ENCODE measurements at places on chromosomes 3 and 15.
A peak's percentile ranks its signal among the peaks of the same experiment; 100 is the strongest.

- DNase-seq, result no peak
Measured at GRCh38 chr3:50512131-50512530, 8.7 kb upstream of the CACNA2D2 start.

- no peak for DNase-seq
Measured at GRCh38 chr15:52318729-52319500, 23.3 kb upstream of the MYO5C start.

- DNase-seq, result no peak
Measured at GRCh38 chr3:2826453-2826852, 283.7 kb downstream of the IL5RA start.

GRCh38 chr15:39125904-39126303 lies 455.0 kb upstream of the THBS1 start:
- no peak for DNase-seq

GRCh38 chr15:44536962-44537734 lies at the start of gene EIF3J:
EIF3J (plus strand) TSS chr15:44537147; CDS start chr15:44537195, 48 bp downstream.
- peak; percentile 84 for DNase-seq

DNA sequence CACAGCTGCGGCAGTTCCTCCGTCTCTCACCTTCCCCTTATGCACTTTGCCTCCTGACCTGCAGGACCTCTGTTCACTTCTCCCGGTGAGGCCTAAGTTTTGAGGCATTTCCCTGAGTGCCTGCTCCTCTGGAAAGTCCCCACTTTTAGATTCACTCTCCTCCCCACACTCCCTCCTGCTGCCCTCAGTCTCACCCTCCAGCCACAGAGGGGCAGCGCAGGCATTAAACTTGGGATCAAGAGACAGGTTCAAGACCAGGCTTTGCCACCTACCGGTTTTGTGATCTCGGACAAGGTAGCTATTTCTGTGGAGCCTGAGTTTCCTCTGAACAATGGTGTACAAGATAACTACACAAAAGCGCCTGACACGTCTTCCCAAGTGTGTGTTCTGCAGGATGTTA lies 19.4 kb downstream of the SLC6A11 start:
- no peak for DNase-seq

GRCh38 chr3:54853573-54854404 lies 74.1 kb downstream of the LRTM1 start:
- DNase-seq, result peak; percentile 24

GRCh38 chr3:188832961-188833721 lies 338.6 kb upstream of the TPRG1 start:
- no peak for DNase-seq

GRCh38 chr3:139660269-139660668 lies 17.5 kb downstream of the NMNAT3 start:
- DNase-seq, result no peak

DNA sequence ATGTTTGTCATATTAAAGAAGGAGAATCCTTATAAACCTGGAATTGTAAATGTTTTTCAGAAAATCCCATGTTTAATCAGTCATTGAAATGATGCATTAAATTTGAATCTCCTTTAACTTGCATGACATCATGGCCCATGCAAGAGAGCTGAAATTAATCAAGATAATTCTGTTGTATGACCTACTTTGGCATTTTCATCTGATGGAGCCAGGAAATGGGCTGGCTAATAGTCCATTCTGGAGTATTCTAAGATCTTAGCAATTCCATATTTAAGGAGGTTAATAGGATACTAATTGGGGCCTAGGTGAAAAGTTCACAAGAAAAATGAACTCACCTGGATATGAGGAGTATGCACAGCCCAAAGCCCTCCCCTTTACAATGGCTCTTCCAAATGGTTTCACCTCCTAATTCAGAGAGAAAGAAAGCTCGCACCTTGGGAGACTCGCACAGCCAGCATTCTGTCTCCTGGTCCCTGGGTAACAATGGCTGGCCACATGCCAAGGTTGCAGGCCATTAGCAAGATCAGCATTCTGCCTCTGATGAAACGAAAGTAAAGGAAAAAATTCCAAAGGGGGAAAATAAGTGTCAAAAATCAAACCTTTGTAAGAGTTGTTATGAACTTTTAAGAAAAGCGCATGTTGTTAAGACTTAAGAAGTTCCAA lies 786.4 kb downstream of the MCTP2 start:
- no peak for DNase-seq

DNA sequence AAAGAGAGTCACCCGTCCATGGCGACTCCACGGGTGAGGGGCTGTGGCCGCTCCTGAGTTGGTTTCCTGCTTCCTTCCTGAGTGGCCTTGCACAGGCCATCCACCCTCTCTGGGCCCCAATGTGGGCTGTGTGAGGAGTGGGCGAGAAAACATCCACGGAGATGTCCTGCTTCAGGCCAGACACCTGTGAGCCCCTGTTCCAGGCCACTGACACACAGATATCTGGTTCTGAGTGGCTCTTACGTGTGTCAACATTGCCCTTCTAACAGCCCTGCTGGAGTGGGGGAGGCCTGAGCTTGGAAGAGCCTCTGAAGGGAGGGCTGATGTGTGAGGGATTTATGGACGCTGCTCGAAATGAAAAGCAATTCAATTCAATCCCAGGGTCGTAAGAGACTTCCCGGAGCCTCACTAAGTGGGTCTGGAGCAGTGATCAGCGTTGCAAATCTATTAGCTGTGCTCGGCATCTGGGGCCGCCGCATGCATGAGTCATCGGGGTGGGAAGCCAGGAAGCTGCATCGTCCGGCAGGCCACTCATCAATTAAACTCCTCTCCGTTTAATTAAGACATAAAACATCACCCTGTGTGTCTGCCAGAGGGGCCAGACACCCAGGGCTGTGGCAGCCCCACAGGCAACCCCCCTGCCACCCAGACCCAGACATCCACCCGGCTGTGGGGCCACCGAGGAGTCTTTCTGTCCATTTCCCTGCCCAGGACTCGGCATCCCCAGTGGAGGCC lies 20.0 kb upstream of the PRR23E start:
- DNase-seq, result peak; percentile 22

GRCh38 chr3:81592101-81592500 lies 169.3 kb downstream of the GBE1 start:
- DNase-seq, result no peak

DNA sequence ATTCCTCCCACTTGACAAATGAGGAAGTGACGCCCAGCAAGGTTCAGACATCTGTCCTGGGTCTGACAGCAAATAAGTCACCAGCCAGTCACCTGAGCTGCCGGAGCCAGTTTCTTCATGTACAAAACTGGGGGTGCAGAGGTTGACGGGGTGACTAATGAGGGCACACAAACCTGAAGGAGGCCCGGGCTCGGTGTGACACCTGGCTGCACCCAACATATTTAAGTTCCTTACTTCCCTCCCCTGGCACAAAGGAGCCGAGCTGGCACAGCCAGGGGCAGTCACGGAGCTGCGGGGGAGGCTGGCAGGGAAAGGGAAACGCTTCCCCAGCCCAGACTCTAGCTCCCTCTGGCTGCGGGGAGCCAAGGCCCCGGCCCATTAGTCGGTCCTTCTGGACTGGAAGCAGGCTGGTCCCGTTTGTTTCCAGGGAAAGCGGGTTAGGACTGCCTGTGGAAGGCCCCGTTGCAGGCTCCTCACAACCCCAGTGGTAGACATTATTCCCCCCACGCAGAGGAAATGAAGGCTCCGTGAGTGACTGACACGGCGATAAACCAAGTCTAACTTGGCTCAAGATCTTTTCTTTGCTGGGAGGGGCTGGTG lies 2.3 kb downstream of the FBXL22 start:
- no peak for DNase-seq

- no peak for DNase-seq
Measured at GRCh38 chr3:155064920-155065319, 15.2 kb upstream of the MME start.

DNA sequence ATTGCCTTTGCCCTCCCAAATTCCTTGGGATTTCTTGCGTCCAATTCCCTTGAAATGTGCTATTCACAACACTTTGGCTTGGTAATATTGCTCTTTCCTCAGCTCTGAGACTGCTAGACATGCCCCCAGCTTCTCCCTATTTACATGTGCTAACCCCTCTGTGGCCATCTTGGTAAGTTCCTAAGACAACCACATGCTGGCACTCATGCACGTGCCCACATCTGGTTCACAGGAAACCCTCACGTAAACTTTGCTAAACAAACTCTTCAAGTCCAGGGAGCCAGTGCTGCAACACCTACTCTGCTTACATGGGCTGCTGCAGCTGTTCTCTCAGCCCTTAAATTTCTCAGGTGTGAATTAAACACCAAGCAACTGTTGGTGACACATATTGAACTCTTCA lies 121.8 kb downstream of the ADAMTSL3 start:
- DNase-seq, result no peak

GRCh38 chr3:157089455-157090221 lies 70.3 kb downstream of the CCNL1 start:
- no peak for DNase-seq

DNA sequence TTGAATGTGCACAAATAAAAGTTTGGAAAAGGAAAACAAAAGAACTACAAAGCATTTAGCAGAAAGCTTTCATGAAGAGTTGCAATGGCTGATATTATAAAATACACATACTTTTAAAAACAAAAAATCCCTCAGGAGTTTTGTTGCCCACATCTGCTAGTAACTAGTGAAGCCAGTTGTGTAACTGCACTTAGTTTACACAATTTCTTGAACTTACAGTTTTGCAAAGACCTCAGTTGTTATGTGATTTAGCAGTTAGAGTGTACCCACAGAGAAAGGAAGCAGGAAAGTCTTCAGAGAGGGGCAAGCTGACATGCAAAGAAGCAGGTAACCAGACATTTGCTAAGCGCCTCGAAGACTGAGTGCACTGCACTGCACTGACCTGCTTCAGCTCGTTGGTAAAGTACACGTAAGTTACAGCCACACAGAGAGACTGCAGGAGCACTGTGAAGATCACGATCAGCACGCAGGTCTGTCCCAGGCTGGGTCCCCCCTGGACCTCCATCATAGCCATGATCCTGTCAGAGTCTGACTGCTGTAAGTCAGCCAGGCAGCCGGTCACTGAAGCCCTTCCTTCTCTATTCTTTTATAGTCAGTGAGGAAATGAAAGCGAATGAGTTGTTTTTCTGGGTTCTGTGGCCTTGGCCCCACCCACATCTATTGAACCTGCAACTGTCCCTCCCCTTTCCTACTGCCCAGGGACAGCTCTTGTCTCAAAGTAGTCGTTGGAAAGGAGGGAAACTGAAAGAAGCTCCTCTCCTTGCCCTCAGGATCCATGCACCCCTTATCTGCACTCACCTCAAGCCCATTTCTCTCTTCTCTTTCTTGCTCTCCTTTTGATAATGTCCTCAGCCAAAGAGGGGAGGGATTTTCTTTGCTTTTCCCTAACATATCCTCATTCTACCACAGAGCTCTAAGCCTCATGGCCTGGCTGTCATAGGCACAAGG lies at the start of gene TNFSF10:
Gene TNFSF10, minus strand, starts transcription at position 560 of the 948 bp plus-strand sequence. Its CDS starts 46 bp downstream, at position 514.
- no peak for DNase-seq

- DNase-seq, result peak; percentile 72
Measured at GRCh38 chr3:187954873-187955586, 198.9 kb upstream of the LPP start.

DNA sequence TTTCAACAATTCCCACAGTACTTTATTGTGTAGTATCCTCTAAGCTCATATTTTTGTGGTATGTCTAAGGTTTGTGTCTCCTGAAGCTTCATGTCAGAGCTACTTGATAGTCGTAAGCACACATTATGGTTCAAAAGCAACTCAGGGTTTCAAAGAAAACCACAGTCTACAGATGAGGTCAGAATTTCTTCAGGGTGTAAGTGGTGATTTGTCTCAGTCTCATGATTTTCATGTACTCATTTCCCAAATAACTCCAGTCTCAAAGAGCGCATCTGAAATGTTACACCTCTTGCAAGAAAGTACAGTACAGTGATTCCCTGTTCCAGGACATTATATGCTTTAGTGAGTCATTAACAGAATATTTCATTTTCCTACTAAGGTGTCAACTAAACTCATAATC lies 47.5 kb upstream of the SSR3 start:
- no peak for DNase-seq

- DNase-seq, result no peak
Measured at GRCh38 chr3:130779031-130779430, 32.4 kb upstream of the PIK3R4 start.

DNA sequence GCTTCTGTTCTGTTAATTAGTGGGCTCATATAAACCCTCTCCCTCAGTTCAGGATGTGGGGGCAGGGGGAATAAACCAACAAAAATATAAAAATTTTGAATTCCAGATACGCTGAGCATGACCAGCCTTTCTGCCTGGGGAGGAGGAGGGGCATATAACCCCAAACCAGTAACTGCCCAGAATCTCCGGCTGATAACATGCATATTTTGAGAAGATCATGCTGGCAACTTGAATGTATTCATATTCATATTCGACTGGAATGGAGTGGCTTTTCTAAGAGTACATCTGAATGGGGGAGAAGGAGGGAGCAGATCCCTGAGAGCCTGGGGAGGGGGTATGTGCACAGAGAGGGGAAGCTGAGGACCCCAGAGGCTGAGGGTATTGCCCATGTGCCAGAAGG lies 54.5 kb upstream of the LCTL start:
- DNase-seq, result no peak

DNA sequence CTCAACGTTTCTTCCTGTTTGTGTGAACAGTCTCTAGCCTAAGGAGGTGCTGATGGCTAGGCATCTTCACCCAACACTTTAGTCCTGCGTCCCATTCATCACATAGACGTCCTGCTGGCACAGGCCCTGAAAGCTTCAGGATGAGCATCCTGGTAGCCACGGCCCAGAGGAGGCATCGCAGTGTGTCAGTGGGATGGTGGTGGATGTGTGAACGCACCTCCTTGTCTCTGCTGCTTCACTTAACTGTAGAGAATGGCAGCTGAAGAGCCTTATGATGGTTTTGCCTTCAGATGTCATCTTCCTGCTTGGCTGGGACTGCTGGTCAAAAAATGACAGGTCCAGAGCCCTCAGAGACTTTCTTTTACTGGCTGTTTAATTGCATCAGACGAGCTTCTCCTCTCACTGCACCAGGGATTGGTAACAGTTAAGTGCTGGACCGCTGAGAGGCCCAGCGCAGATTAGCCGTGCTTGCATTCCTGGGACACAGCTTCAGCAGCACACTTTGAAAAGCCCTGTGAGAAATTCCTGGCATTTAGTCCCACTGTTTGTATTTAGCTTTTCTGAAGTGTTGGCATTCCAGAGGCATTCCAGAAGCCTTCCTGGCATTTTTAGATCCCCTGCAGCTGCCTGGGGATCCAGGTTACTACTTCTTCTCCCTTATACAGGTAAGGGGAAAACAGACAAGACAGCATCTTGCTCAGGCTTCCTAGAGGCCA lies 132.4 kb upstream of the PLXNA1 start:
- DNase-seq, result peak; percentile 47

GRCh38 chr15:77057685-77058084 lies 13.2 kb downstream of the TSPAN3 start:
- DNase-seq, result no peak

DNA sequence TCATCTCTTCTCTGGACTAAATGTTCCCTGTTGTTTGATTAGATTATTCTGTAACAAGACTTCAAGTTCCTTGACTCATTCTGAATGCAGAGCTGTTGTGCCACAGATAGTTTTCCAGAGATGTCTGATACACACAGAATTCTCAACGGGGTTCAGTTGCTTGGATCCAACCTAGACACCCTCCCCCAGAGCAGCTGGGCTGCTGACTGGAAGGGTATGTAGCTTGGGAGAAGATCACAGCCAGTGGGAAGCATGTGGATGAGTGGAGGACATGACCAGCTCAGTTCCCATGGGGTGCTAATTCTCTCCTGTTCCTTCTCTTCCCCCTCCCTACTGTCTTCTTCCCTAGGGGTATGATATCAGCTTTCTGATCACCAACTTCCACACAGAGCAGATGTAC lies 6.6 kb upstream of the TTLL3 start:
- no peak for DNase-seq

All from non-pigmented ciliary epithelial cell (primary cell).